LHCN-M2 (cell line): ENCODE measurements at places on chromosomes 2 and 18. TPM values are rescaled to one million over a fixed set of nuclear protein-coding genes. Genes with fewer than 3 reads are reported as not detected.

GRCh38 chr2:108974674-108975073 is 14.3 kb downstream of the EDAR start:
- no peak for DNase-seq

GRCh38 chr2:189555232-189555631 is 25.4 kb downstream of the SLC40A1 start:
- no peak for DNase-seq

DNA sequence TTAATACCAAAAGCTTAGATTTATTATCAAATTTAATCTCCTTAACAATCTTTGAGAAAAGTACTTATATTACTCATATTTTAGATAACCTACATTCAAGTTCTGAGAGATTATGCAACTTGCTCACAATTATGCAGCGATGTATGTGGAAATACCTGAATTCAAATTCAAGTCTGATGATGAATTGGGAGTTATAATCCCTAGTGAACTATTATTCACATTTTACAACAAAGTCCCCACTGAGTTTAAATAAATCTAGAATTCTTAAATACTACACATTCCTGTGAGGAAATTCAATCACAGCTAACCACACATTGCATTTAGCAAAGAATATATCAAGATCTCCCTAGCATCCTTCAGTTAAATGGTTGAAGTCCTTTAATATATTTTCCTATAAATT is 278.4 kb downstream of the NOL4 start:
- DNase-seq = no peak

GRCh38 chr2:88549616-88550292 is 77.5 kb downstream of the EIF2AK3 start:
- no peak for DNase-seq

DNA sequence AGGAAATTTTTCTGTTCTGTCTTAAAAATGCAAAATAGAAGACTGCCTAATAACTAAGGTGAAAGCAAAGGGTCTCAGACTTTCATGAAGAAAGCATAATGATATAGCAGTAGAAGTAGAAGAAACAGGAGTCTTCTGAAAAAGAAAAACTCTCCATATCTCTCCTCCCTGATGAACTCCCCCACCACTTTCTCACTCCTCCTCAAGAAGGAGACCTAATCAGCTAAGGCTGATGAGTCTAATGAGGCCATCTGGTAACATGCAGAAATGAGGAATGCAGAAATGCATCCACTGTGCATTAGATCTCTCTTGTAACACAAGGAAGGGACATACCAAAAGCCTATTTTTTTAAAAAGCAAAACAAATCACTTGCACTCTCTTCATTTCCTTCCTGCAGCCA is 273.7 kb upstream of the UBE2E3 start:
- no peak for DNase-seq

DNA sequence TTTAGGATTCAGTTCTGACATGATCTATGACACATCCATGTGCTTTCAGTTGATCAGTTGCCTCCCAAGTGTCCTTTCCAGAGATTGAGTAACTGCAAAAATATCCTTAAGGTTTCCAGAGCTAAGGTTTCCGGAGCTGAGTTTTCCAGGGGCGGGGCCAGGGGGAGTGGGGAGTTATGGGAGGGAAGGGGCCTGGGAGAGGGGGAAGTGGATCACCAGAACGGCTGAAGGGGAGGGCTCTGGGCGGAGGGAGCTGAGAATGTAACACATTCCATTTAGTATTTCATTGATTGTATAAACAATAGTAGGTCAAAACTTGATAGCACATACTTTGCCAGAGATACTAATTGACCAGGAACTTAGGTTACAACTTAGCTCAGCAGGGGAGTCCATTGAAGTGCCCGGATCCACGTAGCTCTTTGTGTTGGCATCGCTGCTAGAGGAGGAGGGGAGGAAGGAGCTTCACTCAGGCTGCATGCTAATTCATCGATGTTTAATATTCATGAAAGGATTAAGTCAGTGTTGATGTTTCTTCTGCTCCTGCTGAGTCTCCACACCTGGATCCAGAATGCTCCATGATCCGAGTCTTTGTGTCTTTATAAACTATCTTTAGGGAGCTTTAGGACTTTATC is 289.8 kb downstream of the ALPK2 start:
- no peak for DNase-seq

GRCh38 chr2:39483534-39483933 is 46.4 kb upstream of the MAP4K3 start:
- no peak for DNase-seq

GRCh38 chr2:235419996-235420395 is 73.8 kb upstream of the AGAP1 start:
- no peak for DNase-seq

GRCh38 chr2:42906557-42907411 is 114.4 kb upstream of the HAAO start:
- no peak for DNase-seq

DNA sequence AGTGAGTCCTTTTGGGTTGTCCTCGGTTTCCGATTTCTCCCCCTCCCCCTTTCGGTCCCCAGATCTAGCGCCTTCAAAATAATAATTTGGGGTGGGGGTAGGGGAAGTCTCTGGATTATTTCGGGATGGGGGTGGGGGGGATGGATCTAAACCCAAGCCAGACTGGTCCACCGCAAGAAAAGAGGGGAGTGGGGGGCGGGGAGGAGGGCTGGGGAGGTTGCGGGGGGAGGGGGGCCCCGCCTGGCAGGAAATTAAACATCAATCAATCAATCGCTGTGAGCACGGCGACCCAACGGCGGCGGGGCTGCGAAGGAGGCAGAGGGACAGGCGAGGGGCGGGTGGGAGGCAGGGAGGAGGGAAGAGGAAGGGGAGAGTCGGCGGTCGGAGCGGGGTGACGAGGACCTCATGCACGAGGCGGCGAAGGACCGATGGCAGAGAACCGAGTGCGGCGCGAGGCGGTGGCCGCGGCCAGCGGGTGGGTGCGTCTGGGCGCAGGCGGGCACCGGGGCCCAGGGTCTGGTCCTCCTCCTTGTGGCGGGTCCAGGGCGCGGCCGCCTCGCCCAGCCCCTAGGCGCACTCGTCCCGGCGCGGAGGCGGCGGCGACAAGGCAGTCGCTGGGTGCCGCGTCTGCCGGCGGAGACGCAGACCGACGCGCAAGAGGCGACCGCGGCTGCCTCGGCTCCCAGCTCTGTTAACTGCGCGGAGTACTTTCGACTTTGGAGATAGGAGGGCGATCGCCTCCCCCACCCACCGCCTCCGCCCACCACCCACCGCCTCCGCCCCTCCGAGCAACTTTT is 468 bp upstream of the SATB2 start:
- no peak for DNase-seq

DNA sequence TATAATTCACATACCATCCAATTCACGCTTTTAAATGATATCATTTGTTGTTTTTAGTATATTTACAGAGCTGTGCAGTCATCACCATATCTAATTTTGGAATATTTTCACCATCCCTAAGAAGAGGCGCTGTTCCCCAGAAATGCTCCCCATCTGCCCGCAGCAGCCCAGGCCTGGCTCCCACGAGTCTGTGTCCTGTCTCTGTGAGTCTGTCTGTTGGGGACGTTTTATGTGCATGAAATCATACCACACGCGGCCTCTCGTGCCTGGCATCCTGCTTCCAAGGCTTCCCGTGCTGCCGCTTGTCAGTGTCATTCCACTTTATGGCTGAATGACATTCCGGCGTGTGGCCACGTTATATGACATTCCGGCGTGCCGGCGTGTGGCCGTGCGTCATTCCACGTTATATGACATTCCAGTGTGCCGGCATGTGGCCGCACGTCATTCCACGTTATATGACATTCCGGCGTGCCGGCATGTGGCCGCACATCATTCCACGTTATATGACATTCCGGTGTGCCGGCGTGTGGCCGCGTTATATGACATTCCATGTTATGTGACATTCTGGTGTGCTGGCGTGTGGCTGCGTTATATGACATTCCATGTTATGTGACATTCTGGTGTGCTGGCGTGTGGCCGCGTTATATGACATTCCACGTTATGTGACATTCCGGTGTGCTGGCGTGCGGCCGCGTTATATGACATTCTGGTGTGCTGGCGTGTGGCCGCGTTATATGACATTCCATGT is 276.4 kb downstream of the TWIST2 start:
- DNase-seq = no peak

DNA sequence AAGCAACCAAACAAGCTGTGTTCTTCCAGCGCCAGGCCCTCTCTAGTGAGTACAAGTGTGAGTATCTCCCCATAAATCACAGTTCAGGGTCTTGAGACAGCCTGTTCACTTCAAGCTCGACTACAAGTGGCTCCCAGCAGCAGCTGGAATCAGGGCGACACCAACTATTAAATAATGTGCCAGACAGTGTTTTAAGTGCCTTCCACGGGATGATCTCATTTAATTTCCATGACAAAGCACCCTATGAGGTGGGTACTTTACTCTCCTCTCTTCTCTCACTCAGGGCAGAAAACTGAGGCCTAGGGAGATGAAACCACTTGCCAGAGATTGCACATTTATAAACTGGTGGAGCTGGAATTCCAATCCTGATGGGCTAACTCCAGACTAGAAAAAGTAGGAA is 2.6 kb upstream of the FAM136A start:
- no peak for DNase-seq

DNA sequence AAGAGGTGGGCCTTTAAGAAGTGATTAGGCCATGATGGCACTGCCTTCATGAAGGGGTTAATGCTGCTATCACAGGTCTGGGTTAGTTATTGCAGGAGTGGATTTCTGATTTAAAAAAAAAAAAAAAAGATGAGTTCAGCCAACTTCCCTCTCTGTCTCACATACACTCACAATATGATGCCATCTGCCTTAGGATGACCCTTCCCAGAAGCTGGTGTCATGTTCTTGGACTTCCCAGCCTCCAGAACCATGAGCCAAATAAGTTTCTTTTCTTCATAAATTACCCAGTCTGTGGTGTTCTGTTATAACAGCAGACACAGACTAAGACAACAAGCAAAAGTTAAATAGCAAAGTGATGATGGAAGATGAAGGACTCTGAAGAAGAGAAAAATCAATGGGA is 179.7 kb upstream of the ETAA1 start:
- DNase-seq = no peak

DNA sequence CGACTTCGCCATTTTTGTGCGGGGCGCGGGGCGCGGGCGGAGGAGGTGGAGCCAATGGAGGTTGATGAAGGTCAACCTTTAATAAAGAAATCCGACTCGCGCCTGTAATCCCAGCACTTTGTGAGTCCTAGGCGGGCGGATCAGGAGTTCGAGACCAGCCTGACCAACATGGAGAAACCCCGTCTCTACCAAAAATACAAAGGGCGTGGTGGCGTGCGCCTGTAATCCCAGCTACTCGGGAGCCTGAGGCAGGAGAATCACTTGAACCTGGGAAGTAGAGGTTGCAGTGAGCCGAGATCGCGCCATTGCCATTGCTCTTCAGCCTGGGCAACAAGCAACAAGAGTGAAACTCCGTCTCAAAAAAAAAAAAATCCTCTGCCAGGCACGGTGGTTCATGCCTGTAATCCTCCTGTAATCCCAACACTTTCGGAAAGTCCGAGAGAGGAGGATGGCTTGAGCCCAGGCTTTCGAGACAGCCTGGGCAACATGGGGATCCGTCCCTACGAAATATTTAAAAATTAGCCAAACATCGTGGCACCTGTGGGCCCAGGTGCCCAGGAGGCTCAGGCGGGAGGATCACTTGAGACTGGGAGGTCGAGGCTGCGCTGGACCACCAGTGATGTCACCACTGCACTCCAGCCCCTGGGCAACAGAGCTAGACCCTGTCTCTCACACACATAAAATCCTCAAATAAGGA is 493 bp upstream of the PREB start:
- no peak for DNase-seq

PRSS56 gene
- 0.40 and 0.71 TPM in 2 replicates for total RNA-seq

CLHC1 gene
- total RNA-seq = 2.4 and 3.0 TPM in 2 replicates

ALK gene
- 0.06 TPM in 1 of 2 replicates, not detected in the other for total RNA-seq

PLCD4 gene
- total RNA-seq = 6.6 and 9.5 TPM in 2 replicates

CHST9 gene
- not detected in 2 replicates for total RNA-seq

CAPG gene
- total RNA-seq = 156 and 172 TPM in 2 replicates

SCYGR4 gene
- total RNA-seq = not detected in 2 replicates

GCA gene
- 0.52 and 0.90 TPM in 2 replicates for total RNA-seq
